ENCODE measurements at places on chromosomes 4 and X.

DNA sequence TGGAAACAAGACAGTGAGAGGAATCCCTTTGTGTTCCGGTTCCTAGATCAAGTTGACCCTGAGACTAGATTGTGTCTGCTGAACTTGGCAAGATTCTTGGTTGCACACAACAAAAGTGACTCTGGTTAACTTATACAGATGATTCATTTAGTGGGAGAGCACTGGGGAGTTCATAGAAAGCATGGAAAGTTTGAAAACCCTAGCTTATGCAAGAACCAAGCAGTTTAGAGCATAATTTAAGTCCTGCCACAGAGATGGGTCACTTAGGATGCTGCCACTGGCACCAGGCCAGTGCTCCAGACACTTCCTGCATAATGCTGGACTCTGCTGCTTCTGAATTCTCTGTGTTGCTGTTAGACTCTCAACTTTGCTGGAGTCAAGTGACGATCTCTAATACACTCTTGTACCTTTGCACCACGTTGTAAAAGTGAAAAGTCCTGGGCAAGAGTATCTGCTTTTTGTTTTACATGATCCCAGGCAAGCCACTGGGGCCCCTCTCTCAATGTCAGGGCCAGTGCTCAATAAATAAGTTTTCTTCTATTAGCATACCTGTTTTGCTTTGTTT, 12.7 kb upstream of the DCUN1D4 start:
- H3K4me1 ChIP-seq, result no peaks in the 10 kb centered on the region
- no peak overlapping the region for H3K27ac ChIP-seq
- no peak for DNase-seq
- no peaks in the 10 kb centered on the region for H3K36me3 ChIP-seq

- H3K27me3 ChIP-seq, result no peaks in the 10 kb centered on the region
- H3K27ac ChIP-seq, result no peak overlapping the region
- H3K36me3 ChIP-seq, result no peaks in the 10 kb centered on the region
- no peak for DNase-seq
Observed at GRCh38 chr4:153232768-153233167, 28.5 kb downstream of the TRIM2 start.

DNA sequence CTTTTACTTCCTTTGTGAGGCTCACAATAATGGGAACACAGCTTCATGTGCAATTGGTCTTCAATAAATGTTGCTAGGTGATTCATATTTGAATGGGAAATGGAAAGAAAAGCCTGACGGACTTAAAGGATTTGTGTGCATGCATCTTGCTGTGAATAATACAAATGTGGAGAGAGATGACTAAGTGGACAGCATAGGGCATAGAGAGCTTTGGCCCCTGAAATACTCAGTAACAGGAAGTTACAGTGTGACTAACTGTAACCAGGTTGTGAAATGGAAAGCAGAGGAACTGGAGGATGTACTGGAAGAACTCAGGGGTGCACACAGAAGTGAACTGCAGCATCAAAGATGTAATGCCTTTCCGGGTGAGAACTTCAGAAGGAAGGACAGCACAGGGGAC, 206.7 kb downstream of the MGST2 start:
- H3K4me1 ChIP-seq, result peaks cover 6% of the 10 kb centered on the region
- no peak overlapping the region for H3K27ac ChIP-seq
- no peaks in the 10 kb centered on the region for H3K27me3 ChIP-seq
- H3K36me3 ChIP-seq, result no peaks in the 10 kb centered on the region
- DNase-seq, result no peak

- no peak overlapping the region for H3K4me3 ChIP-seq
- H3K4me1 ChIP-seq, result no peaks in the 10 kb centered on the region
- H3K36me3 ChIP-seq, result no peaks in the 10 kb centered on the region
- H3K27me3 ChIP-seq, result no peaks in the 10 kb centered on the region
- no peak overlapping the region for H3K27ac ChIP-seq
Observed at GRCh38 chrX:137998619-137999018, 432.7 kb downstream of the ZIC3 start.

GRCh38 chr4:152220201-152220666, 315.7 kb downstream of the FBXW7 start:
- H3K36me3 ChIP-seq, result no peaks in the 10 kb centered on the region
- H3K4me3 ChIP-seq, result no peak overlapping the region
- no peaks in the 10 kb centered on the region for H3K27me3 ChIP-seq
- H3K27ac ChIP-seq, result no peak overlapping the region

GRCh38 chrX:31314921-31315320, 243.1 kb upstream of the FTHL17 start:
- H3K36me3 ChIP-seq, result no peaks in the 10 kb centered on the region
- H3K27ac ChIP-seq, result peak overlapping the region; percentile 2
- no peak overlapping the region for H3K4me3 ChIP-seq
- no peaks in the 10 kb centered on the region for H3K27me3 ChIP-seq
- DNase-seq, result no peak

DNA sequence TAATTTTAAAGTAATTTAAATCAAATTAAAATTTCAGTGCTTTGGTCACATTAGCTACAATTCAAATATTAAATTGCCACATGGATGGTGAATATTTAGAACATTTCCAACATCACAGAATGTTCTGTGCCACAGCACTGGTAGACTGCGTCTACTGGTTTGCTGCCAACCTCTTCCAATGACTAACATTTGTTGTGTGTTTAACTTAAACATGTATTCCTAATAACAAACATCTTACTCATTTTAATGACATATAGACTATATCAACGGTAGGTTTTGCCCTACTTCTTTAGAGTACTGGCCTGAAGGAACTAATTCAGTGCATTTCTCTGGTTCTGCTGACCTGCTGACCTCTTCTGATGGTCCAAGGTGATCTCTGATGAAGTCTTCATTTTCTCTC, 157.6 kb downstream of the DCK start:
- no peaks in the 10 kb centered on the region for H3K4me1 ChIP-seq
- no peak overlapping the region for H3K27ac ChIP-seq
- H3K27me3 ChIP-seq, result no peaks in the 10 kb centered on the region

- DNase-seq, result no peak
- peak overlapping the region; percentile 96 for H3K27ac ChIP-seq
- no peaks in the 10 kb centered on the region for H3K4me1 ChIP-seq
- peak overlapping the region; percentile 81 for H3K4me3 ChIP-seq
- no peaks in the 10 kb centered on the region for H3K27me3 ChIP-seq
Observed at GRCh38 chr4:25235401-25235800, 1.6 kb downstream of the PI4K2B start.

- H3K36me3 ChIP-seq, result no peaks in the 10 kb centered on the region
- no peak overlapping the region for H3K27ac ChIP-seq
- H3K4me1 ChIP-seq, result no peaks in the 10 kb centered on the region
- H3K4me3 ChIP-seq, result no peak overlapping the region
Observed at GRCh38 chr4:30172416-30172815, 547.8 kb upstream of the PCDH7 start.

GRCh38 chr4:86961605-86962295, 26.9 kb downstream of the AFF1 start:
- H3K27me3 ChIP-seq, result no peaks in the 10 kb centered on the region
- peaks cover 2% of the 10 kb centered on the region for H3K4me1 ChIP-seq
- no peaks in the 10 kb centered on the region for H3K36me3 ChIP-seq
- H3K4me3 ChIP-seq, result no peak overlapping the region

DNA sequence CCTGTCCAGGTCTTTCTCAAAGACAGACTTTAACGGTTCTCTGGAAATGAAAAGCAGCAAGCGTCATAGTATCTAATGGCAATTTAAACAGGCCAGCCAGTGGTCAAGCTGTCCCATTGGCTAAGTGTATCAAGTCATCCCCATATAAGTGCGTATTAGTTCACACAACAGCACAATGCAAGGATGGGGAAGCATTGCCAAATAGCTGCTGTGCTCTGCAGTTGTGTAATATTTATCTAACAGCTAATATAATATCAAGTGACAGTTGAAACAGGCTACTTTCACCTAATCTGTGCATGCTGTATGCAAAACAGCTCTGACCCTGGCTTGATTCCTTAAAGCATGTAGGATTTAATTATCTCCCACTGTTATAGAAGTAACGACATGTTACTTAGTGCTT, 134.8 kb upstream of the PPARGC1A start:
- no peaks in the 10 kb centered on the region for H3K27me3 ChIP-seq
- no peaks in the 10 kb centered on the region for H3K4me1 ChIP-seq
- no peak overlapping the region for H3K4me3 ChIP-seq
- no peak for DNase-seq

DNA sequence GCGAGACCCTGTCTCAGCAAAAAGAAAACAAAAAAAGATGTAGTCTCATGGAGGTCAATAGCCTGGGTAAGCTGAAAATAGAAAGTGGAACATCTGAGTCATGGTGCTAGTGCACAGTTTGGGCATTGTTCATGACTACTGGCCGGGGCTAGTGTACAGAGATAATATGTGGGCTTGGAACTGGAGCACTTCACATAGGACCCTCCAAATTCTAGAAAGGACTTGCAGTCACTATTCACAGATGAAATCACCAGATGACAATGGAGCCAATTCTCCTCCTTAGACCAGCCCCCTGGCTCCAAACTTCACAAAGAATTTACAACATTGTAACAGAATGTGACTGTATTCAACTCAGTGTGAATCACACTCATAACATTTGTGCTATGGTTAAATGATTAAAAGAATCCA, 367.8 kb upstream of the SLC7A11 start:
- H3K36me3 ChIP-seq, result no peaks in the 10 kb centered on the region
- H3K4me3 ChIP-seq, result no peak overlapping the region
- peaks cover 21% of the 10 kb centered on the region for H3K4me1 ChIP-seq
- H3K27me3 ChIP-seq, result no peaks in the 10 kb centered on the region
- DNase-seq, result no peak
- peak overlapping the region; percentile 82 for H3K27ac ChIP-seq

DNA sequence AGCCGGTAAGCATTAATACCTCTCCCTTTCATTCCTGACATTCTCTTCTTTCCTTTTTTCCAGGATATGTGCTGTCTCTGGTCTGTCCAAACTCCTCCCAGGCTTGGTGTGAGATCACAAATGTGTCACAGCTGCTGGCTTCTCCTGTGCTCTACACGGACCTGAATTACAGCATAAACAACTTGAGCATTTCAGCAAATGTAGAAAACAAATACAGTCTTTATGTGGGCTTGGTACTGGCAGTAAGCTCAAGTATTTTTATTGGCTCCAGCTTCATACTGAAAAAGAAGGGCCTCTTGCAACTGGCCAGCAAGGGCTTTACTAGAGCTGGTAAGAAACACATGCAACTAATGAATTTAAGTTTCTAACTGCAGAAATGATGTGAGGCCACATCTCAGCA, 8.4 kb downstream of the NIPAL1 start:
- no peak for DNase-seq
- no peaks in the 10 kb centered on the region for H3K36me3 ChIP-seq
- no peak overlapping the region for H3K27ac ChIP-seq
- no peaks in the 10 kb centered on the region for H3K27me3 ChIP-seq
- no peak overlapping the region for H3K4me3 ChIP-seq

DNA sequence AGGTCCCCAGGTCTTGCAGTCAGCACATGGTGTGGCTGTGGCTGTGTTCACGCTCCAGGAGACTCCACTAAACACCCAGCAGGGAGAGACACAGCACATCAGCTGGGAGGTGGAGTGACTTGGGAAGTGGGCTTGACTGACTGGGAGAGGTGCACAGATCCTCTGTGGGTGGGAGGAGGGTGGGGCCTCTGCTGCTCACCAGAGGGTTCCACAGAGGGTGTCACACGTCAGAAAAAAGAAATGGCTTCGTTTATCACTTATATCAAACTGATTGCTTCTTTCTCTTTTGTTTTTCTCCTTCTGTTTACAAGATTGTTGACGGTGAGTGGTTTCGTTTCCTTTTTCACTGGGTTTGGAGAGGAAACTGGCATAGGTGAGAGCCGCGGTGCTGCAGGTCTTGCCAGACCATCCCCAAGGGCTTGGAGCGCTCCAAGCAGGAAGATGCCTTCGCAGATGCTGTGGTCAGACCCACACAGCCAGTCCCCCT, 24.8 kb upstream of the FAM193A start:
- no peak overlapping the region for H3K4me3 ChIP-seq
- H3K36me3 ChIP-seq, result peaks cover 64% of the 10 kb centered on the region
- DNase-seq, result no peak
- no peak overlapping the region for H3K27ac ChIP-seq
- H3K4me1 ChIP-seq, result peaks cover 6% of the 10 kb centered on the region
- H3K27me3 ChIP-seq, result no peaks in the 10 kb centered on the region

GRCh38 chr4:128716338-128716737, 93.2 kb upstream of the JADE1 start:
- no peaks in the 10 kb centered on the region for H3K36me3 ChIP-seq
- H3K4me3 ChIP-seq, result no peak overlapping the region
- no peak for DNase-seq
- H3K4me1 ChIP-seq, result no peaks in the 10 kb centered on the region
- H3K27me3 ChIP-seq, result no peaks in the 10 kb centered on the region
- peak overlapping the region; percentile 47 for H3K27ac ChIP-seq

- no peak for DNase-seq
Observed at GRCh38 chr4:159758061-159758460, 655.2 kb downstream of the RAPGEF2 start.

- H3K4me3 ChIP-seq, result no peak overlapping the region
- DNase-seq, result no peak
- no peak overlapping the region for H3K27ac ChIP-seq
- no peaks in the 10 kb centered on the region for H3K4me1 ChIP-seq
Observed at GRCh38 chr4:166816890-166817289, 417.4 kb downstream of the SPOCK3 start.

DNA sequence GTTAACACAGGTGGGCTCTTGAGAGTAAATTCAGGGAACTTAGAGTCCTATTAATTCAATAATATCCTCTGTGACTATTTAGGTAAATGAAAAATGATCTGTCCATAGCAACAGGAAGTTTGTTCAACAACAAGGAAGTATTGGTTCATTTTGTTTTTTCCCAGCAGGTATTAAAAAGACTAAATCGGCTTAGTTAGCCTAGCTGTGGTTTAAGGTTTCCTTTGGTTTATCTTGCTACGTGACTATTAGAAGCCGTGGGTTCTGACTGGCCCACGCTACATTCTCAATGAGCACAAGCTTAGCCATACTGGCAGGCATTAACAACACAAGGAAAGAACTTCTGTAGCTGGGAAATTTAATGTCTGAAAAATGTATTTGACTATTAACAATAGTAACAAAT, 168.8 kb upstream of the HS3ST1 start:
- no peak overlapping the region for H3K4me3 ChIP-seq
- DNase-seq, result no peak
- H3K36me3 ChIP-seq, result no peaks in the 10 kb centered on the region
- no peaks in the 10 kb centered on the region for H3K27me3 ChIP-seq
- no peak overlapping the region for H3K27ac ChIP-seq

- no peaks in the 10 kb centered on the region for H3K4me1 ChIP-seq
- DNase-seq, result peak; percentile 63
- H3K4me3 ChIP-seq, result peak within 1 kb of the TSS; percentile 62
Observed at GRCh38 chr4:144645631-144646522, at the start of gene HHIP. Gene HHIP, plus strand, starts transcription at chr4:144646156. Its CDS starts 520 bp downstream, at chr4:144646676.

DNA sequence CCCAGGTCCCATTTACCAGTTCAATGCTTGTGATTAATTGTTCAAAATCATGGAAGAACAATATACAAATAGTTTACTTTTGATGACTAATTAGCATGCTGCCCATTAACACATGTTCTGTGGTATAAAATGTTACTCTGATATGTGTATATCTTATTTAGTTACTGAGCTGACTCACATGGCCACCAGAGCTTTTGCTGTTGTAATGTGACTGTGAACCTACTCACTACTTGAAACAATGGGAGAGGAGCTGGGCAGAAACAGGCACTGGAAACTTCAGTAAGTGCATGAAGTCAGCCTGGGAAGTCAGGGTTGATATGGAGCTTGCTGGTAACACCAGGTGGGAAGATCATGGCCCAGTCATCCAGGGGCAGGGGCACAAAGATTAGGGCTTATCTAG, 72.7 kb upstream of the MAD2L1 start:
- no peak overlapping the region for H3K4me3 ChIP-seq
- H3K27ac ChIP-seq, result no peak overlapping the region
- H3K27me3 ChIP-seq, result no peaks in the 10 kb centered on the region
- DNase-seq, result no peak
- no peaks in the 10 kb centered on the region for H3K36me3 ChIP-seq

Measured in ascending aorta (tissue), 2 donors.